ENCODE measurements at places on chromosomes 16 and 17.

DNA sequence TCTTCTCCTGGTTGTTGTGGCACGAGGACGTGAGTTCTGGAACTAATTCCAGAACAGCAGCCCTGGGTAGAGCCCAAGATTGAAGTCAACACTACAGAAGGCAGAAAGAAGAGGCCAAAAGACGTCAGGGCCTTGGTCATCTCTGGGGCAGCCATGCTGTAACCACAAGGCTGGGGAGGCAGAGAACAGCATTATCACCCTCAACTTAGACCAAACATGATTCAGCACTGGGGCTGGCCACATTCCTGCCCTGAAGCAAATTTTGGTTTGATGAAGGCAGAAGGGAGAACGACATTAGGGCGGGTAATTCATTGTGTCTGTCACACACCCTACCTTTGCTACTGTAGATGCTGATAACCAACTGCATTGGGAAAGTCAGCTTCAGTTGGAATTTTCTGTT is 9.7 kb upstream of the ALOX15B start:
- H3K4me1 ChIP-seq = no peaks in the 10 kb centered on the region
- no peak for DNase-seq
- H3K4me3 ChIP-seq = no peak overlapping the region
- H3K27me3 ChIP-seq = peaks cover 38% of the 10 kb centered on the region

- H3K4me1 ChIP-seq = peaks cover 64% of the 10 kb centered on the region
- H3K27ac ChIP-seq = peak overlapping the region; percentile 85
- DNase-seq = peak; percentile 46
Measured at GRCh38 chr16:78794581-78795250, 695.3 kb downstream of the WWOX start.

- no peaks in the 10 kb centered on the region for H3K27me3 ChIP-seq
- H3K4me3 ChIP-seq = no peak overlapping the region
- no peak overlapping the region for H3K27ac ChIP-seq
- no peaks in the 10 kb centered on the region for H3K4me1 ChIP-seq
Measured at GRCh38 chr17:60959696-60960095, 282.0 kb downstream of the BCAS3 start.

DNA sequence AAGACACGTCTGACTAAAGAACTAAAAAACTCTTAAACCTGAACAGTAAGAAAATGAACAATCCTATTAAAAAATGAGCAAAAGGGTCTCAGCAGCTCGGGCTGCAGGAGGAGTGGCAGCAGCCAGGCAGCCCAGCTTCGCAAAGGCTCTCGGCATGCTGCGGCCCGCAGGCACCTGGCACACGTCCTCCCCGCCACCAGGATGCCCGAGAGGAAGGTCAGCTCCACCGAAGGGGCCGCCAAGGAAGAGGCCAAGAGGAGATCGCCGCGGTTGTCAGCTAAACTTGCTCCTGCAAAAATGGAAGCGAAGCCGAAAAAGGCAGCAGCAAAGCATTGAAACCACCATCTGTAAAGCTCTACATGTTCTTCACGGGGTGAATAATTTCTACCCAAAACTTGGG is 173.5 kb downstream of the BCAS3 start:
- H3K4me1 ChIP-seq = no peaks in the 10 kb centered on the region
- no peak for DNase-seq
- H3K27me3 ChIP-seq = no peaks in the 10 kb centered on the region
- H3K4me3 ChIP-seq = no peak overlapping the region

- no peak overlapping the region for H3K27ac ChIP-seq
- no peaks in the 10 kb centered on the region for H3K36me3 ChIP-seq
- no peak for DNase-seq
- H3K27me3 ChIP-seq = no peaks in the 10 kb centered on the region
- no peaks in the 10 kb centered on the region for H3K4me1 ChIP-seq
- no peak overlapping the region for H3K4me3 ChIP-seq
Measured at GRCh38 chr17:247767-248166, 66.3 kb upstream of the DOC2B start.

DNA sequence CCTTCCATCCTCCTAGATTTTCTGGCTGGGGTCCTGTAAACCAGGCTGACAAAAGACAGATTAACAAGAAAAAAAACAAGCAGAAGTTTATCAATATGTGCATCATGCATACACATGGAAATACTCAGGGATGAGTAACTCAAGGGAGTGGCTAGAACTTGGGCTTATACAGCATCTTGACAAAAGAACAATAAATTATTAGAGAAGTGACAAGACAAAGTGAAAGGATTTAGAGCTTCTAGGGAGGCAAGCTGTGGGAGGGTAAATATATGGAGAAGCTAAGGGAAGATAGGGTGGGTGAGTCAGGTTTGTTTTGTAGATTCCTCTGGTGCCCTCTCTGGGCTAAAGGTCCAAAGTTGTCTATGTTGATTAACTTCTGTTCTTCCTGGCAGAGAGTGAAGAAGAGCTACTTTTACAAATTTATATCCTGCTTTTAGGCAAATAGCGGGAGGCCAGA is 48.0 kb upstream of the NDRG4 start:
- no peak overlapping the region for H3K4me3 ChIP-seq
- peaks cover 9% of the 10 kb centered on the region for H3K4me1 ChIP-seq
- no peak overlapping the region for H3K27ac ChIP-seq
- H3K36me3 ChIP-seq = no peaks in the 10 kb centered on the region

GRCh38 chr17:59914274-59914854 is 21.4 kb downstream of the RPS6KB1 start:
- H3K4me3 ChIP-seq = no peak overlapping the region
- no peak for DNase-seq
- H3K27me3 ChIP-seq = no peaks in the 10 kb centered on the region
- no peaks in the 10 kb centered on the region for H3K4me1 ChIP-seq
- H3K27ac ChIP-seq = no peak overlapping the region
- H3K36me3 ChIP-seq = peaks cover 49% of the 10 kb centered on the region

Data from activated CD4-positive, alpha-beta memory T cell treated with anti-CD3 and anti-CD28 coated beads, Interleukin-2, amount 10 ng/mL, durations not matched to agents 7 days and 5 days (primary cell).